IMR-90 (cell line): ENCODE measurements at places on chromosomes 7 and 10. TPM values are rescaled to one million over a fixed set of nuclear protein-coding genes. Genes with fewer than 3 reads are reported as not detected.

- no peak for DNase-seq
These were observed 9.7 kb upstream of the ANK3 start for GRCh38 chr10:60399328-60399727.

- no peak for DNase-seq
These were observed 69.6 kb downstream of the AKAP9 start for GRCh38 chr7:92010215-92010614.

GRCh38 chr10:76723844-76724243 lies 913.8 kb downstream of the KCNMA1 start:
- DNase-seq, result no peak

DNA sequence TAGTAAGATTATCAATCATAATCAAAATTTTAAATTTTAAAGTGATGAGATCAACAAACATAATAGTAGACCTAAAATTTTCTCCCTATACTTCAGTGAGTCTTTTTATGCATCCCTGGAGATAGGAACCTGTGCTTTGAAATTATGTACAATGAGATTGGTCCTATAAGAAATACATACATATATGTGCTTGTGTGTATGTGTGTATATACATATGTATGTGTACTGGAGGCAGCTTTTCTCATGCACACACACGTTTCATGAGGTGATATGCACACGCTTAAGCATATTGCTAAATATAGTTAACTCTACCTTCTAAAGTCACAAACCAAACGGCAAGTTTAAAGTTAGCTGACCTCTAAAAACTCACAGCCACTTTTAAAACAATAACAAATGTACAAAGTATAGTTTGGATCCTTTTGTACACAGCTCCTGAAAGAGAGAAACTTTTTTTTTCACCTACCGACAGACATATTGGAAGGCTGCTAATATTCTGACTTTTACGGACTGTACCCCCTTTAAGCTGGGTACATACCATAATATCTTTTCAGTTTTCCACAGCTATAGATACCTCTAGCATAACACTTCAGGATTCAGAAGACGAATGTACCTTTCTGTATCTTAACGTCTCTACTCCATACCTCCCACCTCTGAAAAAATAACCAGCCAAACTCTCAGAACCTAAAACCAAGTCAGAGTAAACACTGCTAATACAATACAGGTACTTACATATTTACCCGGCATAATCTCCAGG lies 3.3 kb downstream of the ITGB1 start:
- DNase-seq, result no peak

GRCh38 chr10:128848810-128849209 lies 618.2 kb upstream of the MGMT start:
- no peak for DNase-seq

GRCh38 chr10:88881320-88881719 lies 1.3 kb downstream of the STAMBPL1 start:
- DNase-seq, result no peak

- DNase-seq, result no peak
These were observed 167.1 kb upstream of the INHBA start for GRCh38 chr7:41869997-41870396.

Gene SPDYE16
- not detected in 2 replicates for polyA plus RNA-seq

Gene TET1
- 0.76 and 1.0 TPM in 2 replicates for polyA plus RNA-seq

Gene GALNT17
- not detected in 2 replicates for polyA plus RNA-seq

Gene PTPRN2
- 0.03 and 0.06 TPM in 2 replicates for polyA plus RNA-seq
